Stimulated activated naive B cell treated with anti-CD40 and anti-IgM and Interleukin-4, amounts not matched to agents 10 μg/mL and 1 μg/mL and 100 μg/mL, for 72 hours (primary cell): ENCODE measurements at places on chromosomes 7 and 10.

DNA sequence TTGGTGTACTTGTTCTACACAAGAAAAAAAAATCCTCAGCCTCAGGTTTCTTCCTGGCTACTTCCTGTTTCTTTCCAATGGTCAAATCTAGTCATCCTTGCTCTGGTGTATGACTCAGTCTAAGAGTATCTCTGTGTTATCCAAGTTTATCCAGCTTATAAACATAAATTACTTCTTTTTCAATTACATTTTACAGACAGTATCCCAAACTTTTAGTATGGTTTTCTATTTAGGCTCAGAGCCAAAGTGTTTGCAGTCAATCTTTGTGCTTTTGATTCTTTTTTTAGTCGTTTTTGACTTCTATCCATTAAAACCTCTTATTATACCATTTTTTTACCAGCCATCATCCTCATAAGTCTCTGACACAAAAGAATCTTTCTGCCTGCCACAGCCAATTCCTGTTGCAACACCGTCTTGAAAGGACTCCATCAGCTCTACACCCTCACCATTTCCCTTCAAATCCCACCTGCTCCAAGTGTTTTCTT lies 294.6 kb downstream of the PTEN start:
- no peak for DNase-seq

DNA sequence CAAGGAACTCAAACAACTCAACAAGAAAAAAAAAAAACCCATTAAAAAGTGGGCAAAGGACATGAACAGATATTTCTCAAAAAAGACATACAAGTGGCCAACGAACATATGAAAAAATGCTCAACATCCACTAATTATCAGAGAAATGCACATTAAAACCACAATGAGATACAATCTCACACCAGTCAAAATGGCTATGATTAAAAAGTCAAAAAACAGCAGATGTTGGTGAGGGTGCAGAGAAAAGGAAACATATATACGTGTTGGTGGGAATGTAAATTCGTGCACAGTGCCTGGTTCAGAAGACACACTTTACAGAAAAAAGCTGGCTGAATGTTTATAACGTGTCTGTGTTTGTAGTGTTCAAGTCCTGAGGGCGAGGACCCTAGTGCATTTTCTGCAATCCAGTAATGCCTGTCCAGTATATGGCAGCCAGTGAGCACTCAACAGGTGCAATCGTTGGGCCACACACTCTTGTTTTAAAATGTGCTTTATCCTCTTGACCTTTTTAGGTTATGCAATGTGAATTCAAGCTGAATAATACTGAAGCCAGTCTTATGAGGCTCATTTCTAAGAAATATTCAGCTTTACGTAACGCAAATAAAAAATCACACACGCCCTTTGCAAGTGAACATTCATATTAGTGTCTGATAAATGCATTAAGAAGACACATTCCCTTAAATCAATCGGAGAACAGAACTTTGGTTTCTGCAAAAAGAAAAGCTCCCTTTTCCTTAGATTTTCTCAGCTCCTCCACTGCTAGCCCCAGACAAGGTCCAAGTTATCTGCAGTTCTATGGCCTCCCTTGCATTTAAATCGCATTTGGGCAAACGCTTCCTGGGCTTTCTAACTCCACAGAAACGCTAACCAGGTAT lies 813 bp upstream of the MTURN start:
- DNase-seq, result no peak

- peak; percentile 13 for DNase-seq
Observed at GRCh38 chr7:135976312-135977006, 700 bp downstream of the MTPN start.

GRCh38 chr7:41037691-41038090 lies 665.2 kb downstream of the INHBA start:
- no peak for DNase-seq

- no peak for DNase-seq
Observed at GRCh38 chr10:4306871-4307270, 519.1 kb upstream of the AKR1E2 start.
